ENCODE measurements at places on chromosomes 5 and 9.
A peak's percentile ranks its signal among the peaks of the same experiment; 100 is the strongest.

- DNase-seq = no peak
Measured at GRCh38 chr9:73434826-73435225, 283.2 kb downstream of the ANXA1 start.

DNA sequence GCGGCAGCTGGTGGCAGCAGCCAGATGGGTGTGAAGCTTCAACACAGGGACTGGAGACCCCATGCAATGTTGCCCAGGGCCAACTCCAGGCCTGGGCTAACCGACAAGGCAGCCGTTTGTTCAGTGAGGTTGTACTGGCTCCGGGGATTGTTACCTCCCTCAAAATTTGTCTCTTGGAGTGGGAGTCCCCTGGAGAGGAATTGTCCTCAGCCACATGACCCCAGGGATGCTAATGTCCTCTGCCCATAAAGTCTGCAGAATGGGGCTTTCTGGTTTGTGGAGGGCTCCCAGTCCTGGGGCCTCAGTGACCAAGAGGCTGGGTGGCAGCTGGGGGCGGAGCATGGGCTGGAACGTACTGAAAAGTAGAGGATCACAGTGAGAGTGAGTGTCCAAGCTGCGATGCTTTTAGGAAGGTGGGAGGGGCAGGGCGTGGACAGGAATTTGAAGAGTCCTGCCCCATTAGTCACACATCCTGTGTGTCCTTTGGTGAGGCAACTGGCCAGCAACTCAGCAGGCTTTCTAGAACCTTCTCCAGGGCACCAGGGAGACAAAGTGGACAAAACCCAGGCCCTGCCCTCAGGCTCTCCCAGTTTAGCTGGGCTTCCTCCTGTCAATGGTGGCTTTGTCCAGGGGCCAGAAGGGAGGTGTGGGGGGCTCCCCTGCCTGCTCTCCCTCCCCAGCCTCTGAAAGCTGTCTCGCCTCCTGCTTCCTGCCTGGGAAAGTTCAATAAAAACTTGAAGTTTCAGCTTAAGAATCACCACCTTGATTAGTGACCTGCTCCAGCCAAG, 114.0 kb downstream of the NSG2 start:
- DNase-seq = no peak

DNA sequence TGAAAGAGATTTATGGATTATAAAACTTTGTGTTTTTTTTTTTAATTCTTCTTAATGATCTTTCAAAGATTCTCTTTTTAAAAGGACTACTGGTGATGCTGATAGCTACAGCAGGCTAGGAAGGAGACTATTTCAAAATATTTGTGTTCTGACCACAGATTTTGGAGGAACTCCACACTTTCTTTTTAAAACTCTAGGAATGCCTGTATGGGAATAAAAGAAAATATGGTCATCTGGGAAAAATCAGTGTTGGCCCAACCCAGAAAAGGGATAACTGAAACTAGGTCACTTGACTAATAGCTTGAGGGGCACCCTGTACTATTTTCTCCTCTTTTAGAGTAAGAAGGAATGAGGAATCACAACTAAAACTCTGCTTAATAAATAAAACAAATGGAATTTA, 97.6 kb upstream of the ADAMTS19 start:
- DNase-seq = no peak

- DNase-seq = no peak
Measured at GRCh38 chr9:128078504-128079434, 10.7 kb downstream of the SLC25A25 start.

DNA sequence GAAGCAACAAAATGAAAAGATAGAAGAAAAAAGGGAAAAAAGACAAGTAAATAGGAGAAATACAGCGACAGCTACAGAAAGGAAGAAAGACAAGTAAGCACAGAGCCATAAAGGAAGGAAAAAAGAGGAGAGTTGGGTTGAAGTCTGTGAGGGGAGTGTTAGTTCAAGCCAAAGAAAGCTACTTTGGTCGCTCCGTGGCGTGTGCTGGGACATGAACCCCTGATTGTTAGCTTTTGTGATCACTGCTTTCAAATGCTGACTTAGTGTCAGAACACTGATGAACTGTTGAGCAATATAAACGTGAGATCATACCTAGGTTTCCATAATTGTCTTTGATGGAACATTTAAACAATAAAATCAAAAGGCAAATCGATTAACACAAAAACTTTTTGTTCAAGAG, 370.1 kb downstream of the TMEM161B start:
- peak; percentile 43 for DNase-seq

DNA sequence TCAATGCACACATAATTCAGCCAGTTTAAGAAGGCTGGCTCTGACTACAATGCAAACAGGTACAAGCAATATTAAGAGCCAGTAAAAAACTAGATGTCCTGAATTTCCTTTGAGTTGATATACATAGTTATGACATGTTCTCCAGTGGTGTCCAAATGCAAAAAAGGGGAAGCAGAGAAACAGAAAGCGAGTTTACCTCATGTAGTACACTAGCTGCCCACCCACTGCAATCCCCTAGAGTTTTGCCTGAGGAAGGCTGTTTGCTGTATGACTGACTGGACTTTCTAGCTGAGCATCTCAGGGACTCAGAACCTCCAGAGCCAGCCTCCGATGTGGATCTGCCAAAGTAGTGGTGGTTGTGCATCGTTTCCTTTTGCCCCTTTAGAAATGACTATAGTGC, 44.8 kb upstream of the SLC1A3 start:
- no peak for DNase-seq

DNA sequence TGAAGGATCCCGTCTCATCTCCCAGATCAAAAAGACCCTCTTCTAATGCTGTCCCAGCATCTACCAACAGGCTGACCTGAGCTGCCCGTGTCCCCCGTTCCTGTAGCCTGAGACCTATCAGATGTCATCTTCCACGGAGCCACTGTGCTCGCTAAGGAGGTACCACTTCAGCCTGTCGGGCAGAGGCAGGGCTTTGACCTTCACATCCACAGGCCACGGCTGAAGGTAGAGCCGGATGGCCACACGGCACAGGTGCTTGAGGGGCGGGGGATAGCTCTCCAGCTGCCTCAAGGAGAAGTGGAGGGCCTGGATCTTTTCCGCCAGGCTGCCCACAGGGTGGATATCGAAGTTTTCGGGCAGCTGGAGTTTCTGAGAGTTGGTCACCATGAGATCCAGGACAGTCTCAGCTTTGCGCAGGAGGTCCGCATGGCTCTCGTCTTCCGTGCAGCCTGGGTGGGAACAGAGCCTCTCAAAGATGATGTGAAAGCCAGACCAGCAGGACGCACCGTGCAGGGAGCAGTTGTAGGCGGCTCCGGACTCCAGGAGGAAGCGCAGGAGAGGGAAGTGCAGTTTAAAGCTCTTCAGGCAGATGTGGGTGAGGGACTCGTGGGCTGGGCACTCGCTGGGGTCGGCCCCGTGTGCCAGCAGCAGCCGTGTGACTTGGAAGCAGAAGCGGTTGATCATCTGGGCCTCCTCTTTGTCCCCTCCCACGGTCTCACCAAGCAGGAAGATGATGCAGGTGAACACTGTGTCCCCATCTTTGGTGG, 4.1 kb downstream of the ASB6 start:
- DNase-seq = no peak

DNA sequence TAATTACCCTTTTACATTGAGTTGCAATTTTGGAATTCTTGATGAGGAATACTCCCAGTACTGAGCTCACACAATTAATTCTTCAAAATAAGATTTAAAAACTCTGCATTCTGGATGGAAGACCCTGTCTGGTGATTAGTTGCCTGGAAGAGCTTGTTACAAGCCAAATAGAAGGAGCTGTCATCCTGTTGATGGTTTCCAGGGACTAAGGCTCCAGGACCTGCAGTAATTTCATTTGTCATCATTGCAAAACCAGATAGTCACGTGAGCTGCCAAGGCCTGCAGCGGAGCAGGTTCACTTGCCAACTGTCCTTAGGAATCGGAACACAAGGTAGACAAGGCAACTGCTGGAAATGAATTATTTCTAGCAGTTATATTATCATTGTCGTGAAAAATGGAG, 597.7 kb downstream of the CCDC171 start:
- no peak for DNase-seq

- DNase-seq = no peak
Measured at GRCh38 chr9:114856942-114857315, 51.1 kb upstream of the TNFSF15 start.

- DNase-seq = no peak
Measured at GRCh38 chr5:172768573-172769341, 2.2 kb downstream of the DUSP1 start.

GRCh38 chr5:138011991-138012390, 20.9 kb downstream of the FAM13B start:
- no peak for DNase-seq

GRCh38 chr5:130514984-130515690, 610.9 kb downstream of the CHSY3 start:
- DNase-seq = peak; percentile 58

DNA sequence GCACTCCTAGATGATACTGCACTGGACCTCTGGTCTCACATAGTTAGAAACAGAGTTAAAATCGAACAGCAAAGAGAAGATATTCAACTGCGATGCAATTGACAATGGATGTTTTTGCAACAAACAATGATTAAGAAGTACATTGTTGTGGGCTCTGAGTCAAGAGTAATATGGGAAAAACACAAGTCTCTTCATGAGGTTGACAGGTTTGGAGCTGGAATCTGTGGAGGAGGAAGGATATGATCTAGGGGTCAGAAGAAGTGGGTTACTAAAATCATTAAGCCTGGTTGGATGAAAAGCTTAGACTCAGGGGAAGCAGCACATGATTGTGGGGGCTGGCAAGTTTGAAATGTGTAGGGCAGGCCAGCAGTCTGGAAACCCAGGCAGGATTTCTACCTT, 53.1 kb downstream of the PDCD1LG2 start:
- DNase-seq = no peak

DNA sequence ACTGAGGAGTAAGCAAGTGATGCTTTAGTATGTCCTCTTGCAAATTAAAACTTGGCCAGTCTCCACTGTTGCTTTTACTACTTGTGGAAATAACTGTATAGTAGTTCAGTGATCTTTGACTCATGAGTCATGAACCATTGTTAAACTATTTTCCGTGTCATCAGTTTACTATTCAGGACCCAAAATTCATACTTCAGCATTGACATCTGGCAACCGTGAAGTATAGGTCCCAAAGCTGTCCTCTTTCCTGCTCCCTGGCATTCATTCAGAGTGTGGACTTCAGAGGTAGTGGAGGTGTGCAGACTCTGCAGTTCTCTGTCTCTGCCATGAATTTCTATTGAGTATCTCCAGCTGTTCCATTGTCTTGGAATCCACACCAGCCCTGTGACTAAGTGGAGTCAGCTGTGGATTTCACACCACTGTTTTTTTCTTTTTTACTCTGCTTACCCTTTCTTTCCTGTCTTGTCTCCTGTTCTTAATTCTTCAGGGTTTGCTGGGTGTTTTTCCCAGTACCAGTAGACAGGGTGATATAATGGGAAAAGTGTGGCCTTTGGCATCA, 7.5 kb downstream of the TDRD7 start:
- DNase-seq = no peak

DNA sequence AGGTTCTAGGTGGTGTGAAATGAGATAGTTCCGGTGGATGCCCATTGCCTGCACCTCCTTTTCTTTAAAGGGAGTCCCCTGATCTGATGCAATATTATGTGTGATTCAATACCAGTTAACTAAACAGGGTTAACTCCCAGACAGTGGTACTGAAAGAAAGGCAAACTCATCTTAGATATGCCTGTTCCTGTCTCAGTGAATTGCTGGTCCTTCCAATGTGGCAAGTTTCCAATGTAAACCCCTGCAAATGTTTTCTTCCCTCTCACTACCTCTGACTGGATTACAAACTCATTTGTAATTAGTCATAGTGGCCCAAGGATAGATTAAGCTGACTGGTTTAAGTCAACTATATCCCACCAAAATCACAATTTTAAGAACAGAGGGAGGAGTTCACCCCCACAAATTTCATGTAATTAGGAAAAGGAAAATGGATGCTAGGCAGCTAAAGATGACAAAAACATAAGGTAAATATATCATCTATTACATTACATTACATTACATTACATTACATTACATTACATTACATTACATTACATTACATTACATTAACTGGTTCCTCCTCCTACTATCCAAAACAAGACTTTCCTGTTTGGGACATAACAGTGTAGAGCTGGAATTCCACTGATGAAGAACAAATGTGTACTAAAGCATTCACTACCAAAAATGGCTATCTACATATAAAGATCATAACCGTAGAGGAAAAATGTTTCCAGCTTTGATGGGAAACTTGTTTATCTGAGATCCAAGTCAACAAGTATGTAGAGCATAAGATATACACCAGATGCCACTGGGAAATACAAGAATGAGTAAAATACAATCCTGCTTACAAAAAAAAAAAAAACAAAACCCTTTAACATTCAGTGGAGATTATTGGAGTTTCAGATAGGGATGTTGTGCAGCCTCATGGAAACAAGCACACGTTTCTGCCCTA, 121.5 kb upstream of the SNX2 start:
- DNase-seq = no peak

DNA sequence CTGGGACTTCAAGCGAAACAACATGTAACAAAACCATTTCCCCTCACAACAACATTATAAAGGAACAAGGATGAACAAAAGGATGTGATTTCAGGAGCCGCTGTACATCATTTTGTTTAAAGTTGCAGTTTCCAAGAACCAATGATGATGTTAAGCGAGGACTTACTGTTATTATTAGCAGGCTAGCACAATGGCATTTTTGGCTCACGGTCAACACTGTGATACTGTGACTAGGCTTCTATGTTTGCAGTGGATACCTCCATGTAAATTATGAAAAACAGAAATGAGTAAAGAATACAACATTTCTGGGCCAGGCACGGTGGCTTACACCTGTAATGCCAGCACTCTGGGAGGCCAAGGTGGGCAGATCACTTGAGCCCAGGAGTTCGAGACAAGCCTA, 113.0 kb downstream of the AUH start:
- no peak for DNase-seq

- DNase-seq = no peak
Measured at GRCh38 chr9:89042984-89043383, 51.7 kb downstream of the S1PR3 start.

GRCh38 chr9:116191576-116192415, 38.2 kb downstream of the PAPPA start:
- DNase-seq = no peak

GRCh38 chr5:78644129-78644528, 4.4 kb downstream of the LHFPL2 start:
- no peak for DNase-seq

- DNase-seq = no peak
Measured at GRCh38 chr5:453725-454481, 10.9 kb downstream of the EXOC3 start.

DNA sequence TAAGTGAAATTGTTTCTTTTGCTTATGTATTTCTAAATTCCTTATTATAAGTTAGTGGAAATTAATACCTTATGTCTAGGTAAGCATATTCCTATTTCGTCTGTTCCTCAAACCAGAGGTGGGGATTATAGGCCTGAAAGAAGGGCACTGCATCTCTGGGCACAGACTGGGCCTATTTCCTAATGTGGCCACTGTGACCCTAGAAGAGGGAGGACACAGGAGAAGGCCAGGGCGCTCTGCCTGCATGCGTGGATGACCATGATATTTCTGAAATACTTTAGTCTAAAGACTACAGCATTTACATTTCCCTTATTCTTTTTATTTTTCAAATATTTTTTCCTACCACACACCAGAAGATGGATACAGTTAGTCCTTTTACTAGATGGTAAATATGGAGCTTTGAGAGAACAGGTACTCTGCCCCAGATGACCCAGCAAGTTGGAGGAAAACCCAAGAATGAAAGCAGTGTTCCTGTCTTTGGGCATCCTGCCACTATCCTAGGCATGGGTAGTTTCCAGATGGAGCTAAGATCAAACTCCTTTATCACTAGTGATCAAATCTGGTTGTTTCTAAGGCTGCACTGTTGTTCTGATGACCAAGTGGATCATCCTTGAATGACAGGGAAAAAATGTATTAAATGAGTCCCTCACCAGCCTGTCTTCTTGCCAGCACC, 27.8 kb downstream of the RUSC2 start:
- no peak for DNase-seq
